CD4-positive, alpha-beta T cell treated with Interleukin-4 for 1 hour (primary cell): ENCODE measurements at places on chromosomes 1 and 21.

DNA sequence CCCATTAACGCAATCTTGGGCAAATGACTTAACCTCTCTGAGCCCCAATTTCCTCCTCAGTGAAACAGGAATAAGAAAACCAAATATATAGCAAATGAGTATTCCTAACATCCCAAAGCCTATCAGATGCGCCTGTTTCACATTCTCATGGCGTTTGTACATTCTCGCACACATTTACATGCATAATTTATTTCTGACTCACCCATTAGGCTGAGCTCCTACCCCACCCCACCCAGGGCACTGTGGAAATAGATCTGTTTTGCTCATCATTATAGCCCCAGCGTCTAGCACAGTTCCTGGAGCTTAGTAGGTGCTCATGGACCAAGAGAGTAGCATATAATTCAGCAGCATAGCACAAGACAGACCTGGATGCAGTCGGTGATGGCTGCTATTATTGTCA, 146.1 kb upstream of the VANGL1 start:
- no peak for DNase-seq

- no peak for DNase-seq
Observed at GRCh38 chr1:227059076-227059475, 119.0 kb downstream of the COQ8A start.

GRCh38 chr1:26723013-26723991, 27.5 kb downstream of the ARID1A start:
- DNase-seq: peak; percentile 31

DNA sequence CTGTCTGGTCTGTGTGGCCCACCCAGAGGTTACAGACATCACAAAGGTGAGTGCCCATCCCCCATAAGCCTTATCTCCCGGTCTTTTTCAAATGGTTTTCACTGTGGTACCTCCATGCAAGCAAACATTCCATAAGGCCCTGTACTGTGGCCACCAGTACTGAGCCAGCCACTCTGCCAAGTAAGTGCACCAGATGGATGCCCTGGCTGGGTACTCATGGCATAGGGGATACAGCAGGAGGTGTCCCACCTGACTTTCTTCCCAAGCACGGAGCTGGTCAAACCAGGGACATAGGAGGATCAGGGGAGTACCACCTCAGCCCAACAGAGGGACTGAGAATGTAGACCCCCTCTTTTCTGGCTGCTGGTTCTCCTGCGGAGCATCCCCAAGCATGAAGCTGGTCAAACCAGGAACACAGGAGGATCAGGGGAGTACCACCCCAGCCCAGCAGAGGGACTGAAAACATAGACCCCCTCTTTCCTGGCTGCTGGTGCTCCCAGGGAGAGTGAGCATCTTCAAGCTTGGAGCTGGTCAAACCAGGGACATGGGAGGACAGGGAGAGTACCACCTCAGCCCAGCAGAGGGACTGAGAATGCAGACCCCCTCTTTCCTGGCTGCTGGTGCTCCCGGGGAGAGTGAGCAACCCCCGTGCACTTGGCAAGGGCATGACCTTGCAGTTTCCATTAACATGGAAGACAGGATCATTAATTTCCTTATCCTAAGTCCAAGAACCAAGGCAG, 81.8 kb upstream of the KLHDC7A start:
- no peak for DNase-seq

DNA sequence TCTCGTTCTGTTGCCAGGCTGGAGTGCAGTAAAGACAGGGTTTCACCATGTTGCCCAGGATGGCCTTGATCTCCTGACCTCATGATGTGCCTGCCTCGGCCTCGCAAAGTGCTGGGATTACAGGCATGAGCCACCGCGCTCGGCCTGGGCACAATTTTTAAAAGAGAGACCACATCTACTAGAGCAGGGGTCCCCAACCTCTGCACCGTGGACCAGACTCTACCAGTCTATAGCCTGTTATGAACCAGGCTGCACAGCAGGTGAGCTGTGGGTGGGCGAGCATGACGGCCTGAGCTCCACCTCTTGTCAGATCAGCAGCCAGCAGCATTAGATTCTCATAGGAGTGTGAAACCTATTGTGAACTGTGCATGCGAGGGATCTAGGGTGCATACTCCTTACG, 20.8 kb downstream of the TNNT2 start:
- no peak for DNase-seq

GRCh38 chr1:157034137-157034800, 11.3 kb downstream of the ARHGEF11 start:
- DNase-seq: no peak

DNA sequence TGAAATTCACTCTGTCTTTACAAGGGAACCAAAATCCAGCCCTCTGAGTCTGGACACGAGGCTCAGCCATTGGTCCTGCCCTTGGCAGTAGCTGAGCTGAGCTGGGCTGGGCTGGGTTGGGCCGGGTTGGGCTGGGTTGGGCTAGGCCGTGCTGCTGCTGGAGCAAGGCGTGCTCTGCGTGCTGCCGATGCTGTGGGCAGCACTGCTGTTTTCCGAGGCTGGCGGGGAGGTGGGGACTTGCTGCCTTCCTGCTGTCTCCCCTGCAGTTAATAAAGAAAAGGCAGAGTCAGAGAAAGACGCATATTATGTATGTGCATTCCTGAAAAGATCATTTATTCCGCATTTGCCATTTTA, 182.9 kb downstream of the CDC7 start:
- DNase-seq: no peak

DNA sequence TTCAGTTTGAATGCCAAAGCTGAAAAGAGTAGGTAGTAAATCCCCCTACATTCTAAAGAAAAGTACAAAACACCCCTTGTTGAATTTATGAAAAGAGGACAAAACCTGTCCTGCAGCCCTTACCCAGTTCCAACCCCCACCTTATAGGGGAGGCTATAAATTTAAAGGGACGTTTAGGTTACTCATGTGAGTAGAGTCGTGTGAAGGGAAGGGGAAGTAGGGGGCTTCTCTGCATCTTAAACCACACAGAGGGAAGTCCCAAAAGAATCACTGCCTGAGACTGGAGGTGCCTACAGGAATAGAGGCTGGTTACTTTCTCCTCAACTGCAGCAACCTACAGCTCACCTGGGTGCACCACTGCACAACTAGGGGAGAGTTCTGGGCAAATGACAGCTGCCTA, 36.7 kb upstream of the KIRREL1 start:
- no peak for DNase-seq
